Heart left ventricle (tissue), 16 donors: ENCODE measurements at places on chromosomes 13 and 19. TPM values are rescaled to one million over a fixed set of nuclear protein-coding genes. Genes with fewer than 3 reads are reported as not detected.

Gene GRIN3B
- 0.01 TPM for polyA plus RNA-seq

- DNase-seq = no peak
Observed at GRCh38 chr19:30144242-30144758, 202.3 kb downstream of the URI1 start.

DNA sequence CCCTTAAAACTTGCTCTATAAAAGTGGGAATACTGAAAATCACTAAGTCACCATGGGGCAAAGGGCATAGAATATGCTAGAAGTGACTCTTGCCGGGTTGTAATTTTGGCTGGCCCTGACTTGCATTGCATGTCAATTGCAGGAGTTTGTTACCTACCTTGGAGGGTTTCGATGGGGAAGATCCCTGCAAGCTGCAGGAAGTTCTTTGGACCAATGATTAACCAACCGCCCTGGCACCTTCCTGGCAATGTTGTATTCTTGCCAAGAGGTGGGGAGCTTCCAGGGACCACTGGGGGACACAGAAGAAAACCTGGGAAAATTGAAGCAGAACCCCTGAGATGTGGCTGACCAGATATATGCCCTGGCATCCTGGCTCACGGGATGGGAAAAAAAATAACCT, 235.8 kb downstream of the B3GLCT start:
- no peak for DNase-seq

- no peak for DNase-seq
Observed at GRCh38 chr13:112809332-112810315, 119.8 kb downstream of the ATP11A start.

- no peak for DNase-seq
Observed at GRCh38 chr13:78679329-78679728, 20.4 kb upstream of the OBI1 start.

DNA sequence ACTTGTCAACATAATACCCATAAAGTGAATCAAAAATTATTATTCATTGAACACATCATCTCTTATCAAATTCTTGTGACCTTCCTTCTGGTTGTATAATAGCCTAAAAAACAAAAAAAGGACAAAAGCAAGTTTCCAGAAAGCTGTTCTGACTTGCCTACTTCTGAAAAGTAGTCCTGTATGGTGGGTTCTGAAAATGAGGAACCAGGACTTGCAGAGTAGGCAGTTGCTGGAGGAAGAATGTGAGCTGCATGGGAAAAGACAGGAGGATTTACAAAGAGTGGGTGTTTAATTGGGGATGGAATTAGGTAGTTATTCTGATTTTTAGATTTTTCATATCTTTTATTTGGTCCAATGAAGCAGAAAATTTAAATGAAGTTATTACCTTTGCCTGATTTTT, 56.7 kb downstream of the RCBTB2 start:
- DNase-seq = no peak

GRCh38 chr13:91228940-91229339, 118.5 kb upstream of the MIR17HG start:
- DNase-seq = no peak
